ENCODE measurements at places on chromosomes 3 and 15. TPM values are rescaled to one million over a fixed set of nuclear protein-coding genes. Genes with fewer than 3 reads are reported as not detected.

The ZDHHC23 gene
- 6.9 TPM for polyA plus RNA-seq

The EPHA6 gene
- polyA plus RNA-seq: 0.75 TPM

The NCEH1 gene
- 3.0 TPM for polyA plus RNA-seq

DNA sequence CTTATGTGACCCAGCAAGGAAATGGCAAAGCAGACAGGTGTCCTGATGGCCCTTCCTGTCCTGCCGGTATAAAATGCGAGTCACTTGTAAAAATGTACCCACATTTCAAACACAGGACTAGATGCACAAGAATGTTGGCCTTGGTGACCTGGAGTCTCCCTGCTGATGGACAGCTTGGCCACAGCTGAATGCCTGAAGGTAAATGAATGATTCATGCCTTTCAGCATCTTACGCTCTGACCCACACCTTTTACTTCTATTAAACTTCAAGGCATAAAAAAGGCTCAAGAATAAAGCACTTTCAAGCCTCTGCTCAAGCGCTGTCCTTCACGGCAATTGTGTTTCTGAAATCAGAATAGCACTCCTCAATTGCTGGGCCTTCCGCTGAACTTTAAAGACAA is 228.0 kb upstream of the SLCO3A1 start:
- H3K27me3 ChIP-seq: no peaks in the 10 kb centered on the region
- H3K4me3 ChIP-seq: no peak overlapping the region
- no peaks in the 10 kb centered on the region for H3K36me3 ChIP-seq
- H3K27ac ChIP-seq: no peak overlapping the region
- no peaks in the 10 kb centered on the region for H3K4me1 ChIP-seq
- no peak for DNase-seq

DNA sequence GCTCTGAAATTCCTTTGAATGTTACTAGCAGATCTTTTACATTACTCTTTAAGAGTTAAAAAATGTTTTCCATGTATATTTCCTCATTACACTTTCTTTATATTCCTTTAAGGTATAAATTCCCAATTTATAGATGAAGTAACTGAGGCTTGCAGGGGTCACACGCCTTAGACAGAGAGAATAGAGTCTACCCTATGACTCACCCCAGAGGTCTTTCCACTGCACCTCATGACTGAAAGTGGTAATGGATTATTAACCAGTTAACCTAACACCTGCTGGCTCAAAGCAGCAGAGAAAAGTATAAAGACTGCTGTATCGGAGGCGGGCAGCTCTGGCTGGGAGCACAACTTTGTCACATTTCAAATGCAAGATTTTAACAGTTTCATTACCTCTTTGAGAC is 37.7 kb downstream of the LDHAL6B start:
- DNase-seq: no peak
- H3K4me1 ChIP-seq: no peaks in the 10 kb centered on the region
- no peaks in the 10 kb centered on the region for H3K27me3 ChIP-seq
- H3K36me3 ChIP-seq: no peaks in the 10 kb centered on the region
- no peak overlapping the region for H3K27ac ChIP-seq
- no peak overlapping the region for H3K4me3 ChIP-seq

- H3K4me1 ChIP-seq: no peaks in the 10 kb centered on the region
- H3K36me3 ChIP-seq: no peaks in the 10 kb centered on the region
- DNase-seq: no peak
- H3K27ac ChIP-seq: no peak overlapping the region
- no peaks in the 10 kb centered on the region for H3K27me3 ChIP-seq
- H3K4me3 ChIP-seq: no peak overlapping the region
Observed at GRCh38 chr3:160685144-160685766, 8.3 kb downstream of the ARL14 start.

DNA sequence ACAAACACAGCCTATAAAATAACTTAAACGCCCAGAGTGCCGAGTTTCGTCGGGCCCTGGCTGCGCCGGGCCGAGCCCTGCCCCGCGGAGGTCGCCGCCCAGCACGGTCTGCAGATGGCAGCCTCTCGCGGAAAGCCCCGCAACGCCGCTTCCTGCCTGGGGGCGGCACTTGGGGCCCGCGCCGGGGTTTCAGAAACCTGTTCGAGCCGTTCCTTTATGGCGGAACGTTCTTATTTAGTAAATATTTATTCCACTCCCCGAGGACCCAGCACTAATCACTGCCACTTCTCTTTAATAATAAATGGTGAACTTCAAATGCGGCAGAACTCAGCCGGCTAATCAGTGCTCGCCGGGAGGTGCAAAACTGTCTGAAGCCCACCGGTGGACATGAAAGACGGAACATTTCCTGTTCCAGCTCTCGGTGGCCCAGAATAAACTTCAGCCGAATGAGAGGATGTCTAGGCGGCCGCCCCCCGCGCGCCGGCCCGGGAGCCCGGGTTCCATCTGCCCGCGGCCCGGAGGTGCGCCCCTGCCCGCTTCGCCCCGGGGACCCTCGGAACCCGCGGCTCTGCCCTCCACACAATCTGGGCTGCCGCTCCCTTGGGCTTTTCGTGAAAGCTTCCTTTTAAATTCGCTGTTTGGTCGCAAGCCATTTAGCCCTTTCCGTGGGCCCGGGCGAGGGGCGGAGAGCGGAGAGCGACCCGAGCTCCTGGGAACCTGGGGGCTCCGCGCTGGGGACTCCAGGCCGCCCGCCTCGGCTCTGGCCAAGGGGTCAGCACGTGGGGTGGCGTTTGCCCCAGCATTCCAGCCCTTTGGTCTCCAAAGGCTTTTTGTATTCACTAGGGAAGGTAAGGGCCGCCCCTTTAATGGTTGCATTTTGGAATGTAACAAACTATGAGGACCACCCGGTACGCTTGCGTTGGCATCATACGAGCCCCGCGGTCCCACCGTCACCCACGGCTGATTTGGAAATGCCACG is 110.8 kb upstream of the ATP11B start:
- peaks cover 18% of the 10 kb centered on the region for H3K4me1 ChIP-seq
- no peak overlapping the region for H3K27ac ChIP-seq
- peak; percentile 72 for DNase-seq
- H3K27me3 ChIP-seq: peaks cover 22% of the 10 kb centered on the region

DNA sequence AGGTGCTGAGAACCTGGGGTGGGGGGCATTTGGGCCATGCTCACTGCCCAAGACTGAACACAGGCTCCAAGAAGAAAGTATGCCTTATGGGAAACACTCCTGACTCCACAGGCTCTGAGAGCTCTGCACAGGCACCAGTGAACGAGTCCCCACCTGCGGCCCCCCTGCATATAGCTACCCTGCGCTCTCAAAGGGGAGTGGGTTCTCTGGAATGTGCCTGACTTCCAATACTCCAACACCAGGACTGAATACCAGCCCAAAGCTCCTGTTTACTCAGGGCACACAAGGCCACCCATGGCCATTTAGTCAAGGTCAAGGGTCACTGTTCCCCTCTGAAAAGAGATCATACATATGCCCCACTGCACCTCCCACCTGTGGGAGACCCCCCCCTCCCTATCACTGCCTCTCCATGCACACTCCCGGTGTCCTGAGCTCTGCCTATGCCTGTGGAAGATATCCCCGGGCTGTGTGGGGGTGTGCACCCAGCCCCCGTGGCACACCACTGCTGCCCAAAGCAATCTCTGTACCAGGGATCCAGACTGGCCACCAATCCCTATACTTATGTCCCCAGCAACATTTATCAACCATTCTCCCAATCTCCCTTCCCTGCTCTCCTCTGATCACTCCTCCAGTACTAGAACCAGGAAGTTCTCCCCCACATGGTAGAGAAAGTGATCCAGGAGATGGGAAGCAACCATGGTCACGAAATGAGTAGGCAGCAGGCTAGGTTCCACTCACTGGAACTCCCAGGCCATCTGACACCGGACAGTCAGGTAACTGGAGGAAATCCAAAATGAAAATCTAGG is 1.5 kb upstream of the PLXNB1 start:
- H3K4me1 ChIP-seq: peaks cover 26% of the 10 kb centered on the region
- H3K36me3 ChIP-seq: peaks cover 18% of the 10 kb centered on the region
- H3K27ac ChIP-seq: no peak overlapping the region
- H3K4me3 ChIP-seq: no peak overlapping the region
- no peaks in the 10 kb centered on the region for H3K27me3 ChIP-seq

- H3K36me3 ChIP-seq: peaks cover 14% of the 10 kb centered on the region
- H3K27me3 ChIP-seq: no peaks in the 10 kb centered on the region
- DNase-seq: no peak
- H3K27ac ChIP-seq: peak overlapping the region; percentile 95
- H3K4me3 ChIP-seq: no peak overlapping the region
Observed at GRCh38 chr3:52243791-52244628, 1.5 kb upstream of the PPM1M start.

DNA sequence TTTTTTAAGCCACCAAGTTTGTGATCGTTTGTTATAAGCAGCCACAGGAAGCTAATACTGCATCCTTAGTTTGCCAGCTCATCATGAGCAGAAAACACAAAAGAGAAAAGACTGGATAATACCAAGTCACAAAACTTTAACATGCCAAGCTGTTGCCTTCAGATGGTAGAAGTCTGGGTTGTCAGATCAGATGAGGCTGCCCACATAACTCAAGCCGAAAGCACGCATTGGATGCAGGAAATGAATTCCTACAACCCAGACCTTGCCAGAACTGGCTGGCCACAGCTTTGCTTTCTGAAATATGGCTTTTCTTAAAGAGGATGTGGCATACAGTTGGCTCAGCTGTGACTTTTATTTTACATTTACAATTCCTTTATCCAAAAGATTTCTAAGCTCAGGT is 118.3 kb upstream of the NEO1 start:
- H3K27ac ChIP-seq: no peak overlapping the region
- no peak for DNase-seq
- no peaks in the 10 kb centered on the region for H3K4me1 ChIP-seq
- H3K27me3 ChIP-seq: no peaks in the 10 kb centered on the region
- no peaks in the 10 kb centered on the region for H3K36me3 ChIP-seq

GRCh38 chr3:125032683-125033082 is 23.1 kb downstream of the HEG1 start:
- no peaks in the 10 kb centered on the region for H3K27me3 ChIP-seq
- no peak overlapping the region for H3K4me3 ChIP-seq
- H3K27ac ChIP-seq: peak overlapping the region; percentile 37
- DNase-seq: no peak

- no peak for DNase-seq
- no peak overlapping the region for H3K4me3 ChIP-seq
- no peaks in the 10 kb centered on the region for H3K4me1 ChIP-seq
- no peak overlapping the region for H3K27ac ChIP-seq
- no peaks in the 10 kb centered on the region for H3K27me3 ChIP-seq
Observed at GRCh38 chr3:29195056-29195455, 85.8 kb upstream of the RBMS3 start.

DNA sequence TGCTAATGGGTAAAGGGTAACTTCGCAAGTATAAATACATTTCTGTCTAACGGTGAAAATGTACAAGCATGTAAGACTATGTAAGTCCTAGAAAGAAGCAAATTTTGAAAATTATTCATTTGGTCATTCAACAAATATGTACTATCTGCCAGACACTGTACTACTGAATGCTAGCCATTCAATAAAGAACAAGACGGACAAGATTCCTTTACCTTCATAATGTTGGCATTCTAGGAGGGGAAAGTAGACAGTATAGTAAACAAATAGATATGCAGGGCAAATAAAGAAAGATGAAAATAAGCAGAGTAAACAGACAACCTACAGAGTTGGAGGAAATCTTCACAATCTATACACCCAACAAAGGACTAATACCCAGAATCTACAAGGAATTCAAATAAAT is 32.7 kb downstream of the C3orf70 start:
- no peaks in the 10 kb centered on the region for H3K4me1 ChIP-seq
- no peak for DNase-seq
- H3K27ac ChIP-seq: no peak overlapping the region
- no peaks in the 10 kb centered on the region for H3K36me3 ChIP-seq

- H3K36me3 ChIP-seq: no peaks in the 10 kb centered on the region
- no peaks in the 10 kb centered on the region for H3K4me1 ChIP-seq
- no peaks in the 10 kb centered on the region for H3K27me3 ChIP-seq
Observed at GRCh38 chr3:169940470-169941181, 26.0 kb upstream of the SEC62 start.

DNA sequence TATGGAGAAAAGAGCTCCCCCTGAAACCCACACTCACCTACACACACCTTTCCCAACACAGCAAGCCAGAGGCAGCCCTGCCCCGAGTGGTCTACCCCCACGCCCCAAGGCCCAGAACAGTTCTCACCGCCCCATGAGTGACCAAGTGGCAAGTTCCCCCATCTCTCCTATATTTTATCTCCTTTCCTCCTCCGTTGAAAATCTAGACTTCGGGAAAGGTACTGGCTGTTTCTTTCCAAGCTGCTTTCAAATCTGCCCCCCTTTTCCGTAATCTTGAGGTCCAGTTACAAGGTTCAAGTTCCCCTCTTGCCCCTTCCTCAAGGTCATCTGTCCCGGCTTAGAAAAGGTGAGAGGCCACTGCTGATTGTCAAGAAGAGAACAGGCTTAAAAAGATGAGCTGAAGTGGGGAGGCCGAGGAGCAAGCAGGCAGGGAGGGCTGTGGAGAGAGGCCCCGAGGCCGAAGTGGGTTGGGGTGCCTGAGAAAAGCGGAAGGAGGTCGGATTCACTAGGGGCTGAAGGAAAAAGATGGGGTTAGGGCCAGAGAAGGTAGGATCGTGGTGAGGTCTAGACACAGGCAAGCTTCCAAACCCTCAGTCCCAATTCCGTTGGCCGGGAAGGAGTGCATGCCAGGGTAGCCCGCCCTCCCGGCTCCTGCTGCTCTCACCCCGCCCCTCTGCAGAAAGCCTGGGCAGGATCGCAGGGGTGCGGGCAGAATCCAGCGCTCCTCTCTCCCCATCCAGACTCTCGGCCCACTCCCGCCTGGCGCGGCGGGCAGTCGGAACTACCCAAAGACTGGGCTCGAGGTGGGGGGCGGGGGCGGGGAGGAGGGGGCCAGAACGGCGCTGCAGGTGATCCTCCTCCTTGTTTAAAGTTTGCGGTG is 1.7 kb downstream of the SEMA5B start:
- peak overlapping the region; percentile 45 for H3K4me3 ChIP-seq
- H3K27me3 ChIP-seq: peaks cover 33% of the 10 kb centered on the region
- no peak overlapping the region for H3K27ac ChIP-seq
- no peaks in the 10 kb centered on the region for H3K36me3 ChIP-seq
- DNase-seq: peak; percentile 38

- DNase-seq: no peak
- H3K27ac ChIP-seq: no peak overlapping the region
- H3K27me3 ChIP-seq: no peaks in the 10 kb centered on the region
- H3K36me3 ChIP-seq: no peaks in the 10 kb centered on the region
Observed at GRCh38 chr15:82950295-82950694, 2.2 kb downstream of the HOMER2 start.

GRCh38 chr3:158659454-158660237 is 12.8 kb downstream of the LXN start:
- H3K36me3 ChIP-seq: peaks cover 81% of the 10 kb centered on the region
- no peaks in the 10 kb centered on the region for H3K27me3 ChIP-seq
- H3K27ac ChIP-seq: peak overlapping the region; percentile 22
- peaks cover 8% of the 10 kb centered on the region for H3K4me1 ChIP-seq

DNA sequence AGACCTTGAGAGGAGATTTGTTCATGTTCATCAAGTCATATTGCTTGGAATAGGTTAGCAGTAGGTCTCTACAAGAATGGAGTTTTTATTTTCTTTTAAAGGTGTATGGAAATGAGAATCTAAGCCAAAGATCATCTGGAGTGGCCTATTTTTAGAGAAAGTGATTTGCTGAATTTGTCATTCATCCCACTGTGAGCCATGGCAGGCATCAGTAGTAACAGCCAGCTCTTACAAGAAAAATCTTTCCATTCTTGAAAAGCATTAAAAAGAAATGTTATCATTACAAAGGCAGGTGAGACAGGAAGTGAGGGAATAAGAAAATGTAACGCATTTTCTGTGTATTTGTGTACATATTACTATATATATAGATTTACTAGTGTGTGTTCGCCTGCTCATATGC is 29.6 kb downstream of the STAC start:
- no peaks in the 10 kb centered on the region for H3K36me3 ChIP-seq
- no peaks in the 10 kb centered on the region for H3K27me3 ChIP-seq
- no peak overlapping the region for H3K4me3 ChIP-seq
- no peak overlapping the region for H3K27ac ChIP-seq

- no peak overlapping the region for H3K27ac ChIP-seq
- H3K4me3 ChIP-seq: no peak overlapping the region
- peaks cover 6% of the 10 kb centered on the region for H3K4me1 ChIP-seq
- DNase-seq: no peak
- H3K27me3 ChIP-seq: peaks cover 25% of the 10 kb centered on the region
- H3K36me3 ChIP-seq: no peaks in the 10 kb centered on the region
Observed at GRCh38 chr3:87796137-87796842, 262.5 kb downstream of the CGGBP1 start.

All from left lung (tissue), 14 donors.